ENCODE measurements at places on chromosomes 16 and 17.

GRCh38 chr17:42853968-42854790, 3.2 kb downstream of the AOC3 start:
- no peak for DNase-seq

DNA sequence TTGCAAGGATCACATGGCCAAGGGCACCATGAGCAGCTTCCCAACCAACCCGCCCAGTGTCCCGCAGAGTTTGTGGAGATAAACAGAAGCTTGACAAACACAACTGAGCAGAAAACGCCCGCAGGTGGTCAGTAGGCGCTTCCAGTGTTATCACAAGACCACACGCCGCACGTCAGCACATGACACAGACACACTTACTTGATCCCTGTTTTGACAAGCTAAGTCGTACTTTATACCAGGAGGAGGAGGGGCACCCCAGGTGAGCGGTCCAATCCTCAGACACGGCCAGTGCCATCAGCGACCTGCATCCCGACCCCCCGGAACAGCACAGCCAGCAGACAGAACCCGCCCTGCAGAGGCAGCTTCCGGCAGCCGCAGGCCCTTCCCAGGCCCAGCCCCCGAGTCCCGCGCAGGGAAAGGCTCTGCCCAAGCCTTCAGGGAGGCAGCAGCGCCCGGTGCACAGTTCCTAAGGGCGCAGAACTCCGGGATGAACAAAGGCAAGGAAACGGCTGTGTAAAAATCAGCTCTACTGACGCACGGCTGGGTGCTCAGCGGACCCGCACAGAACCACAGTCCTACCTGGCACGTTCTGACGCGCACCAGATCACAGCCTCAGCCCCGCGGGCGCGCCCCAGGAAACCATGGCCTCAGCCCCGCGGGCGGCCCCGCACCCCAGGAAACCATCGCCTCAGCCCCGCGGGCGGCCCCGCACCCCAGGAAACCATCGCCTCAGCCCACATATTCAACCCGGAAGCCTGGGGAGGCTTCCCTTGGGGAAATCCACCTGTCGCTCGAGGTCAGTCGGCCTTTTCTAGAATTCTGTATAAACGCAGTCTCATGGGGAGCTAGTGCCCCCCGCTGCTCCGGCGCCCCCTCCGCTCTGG, 27.8 kb downstream of the AXIN1 start:
- DNase-seq, result peak; percentile 27

DNA sequence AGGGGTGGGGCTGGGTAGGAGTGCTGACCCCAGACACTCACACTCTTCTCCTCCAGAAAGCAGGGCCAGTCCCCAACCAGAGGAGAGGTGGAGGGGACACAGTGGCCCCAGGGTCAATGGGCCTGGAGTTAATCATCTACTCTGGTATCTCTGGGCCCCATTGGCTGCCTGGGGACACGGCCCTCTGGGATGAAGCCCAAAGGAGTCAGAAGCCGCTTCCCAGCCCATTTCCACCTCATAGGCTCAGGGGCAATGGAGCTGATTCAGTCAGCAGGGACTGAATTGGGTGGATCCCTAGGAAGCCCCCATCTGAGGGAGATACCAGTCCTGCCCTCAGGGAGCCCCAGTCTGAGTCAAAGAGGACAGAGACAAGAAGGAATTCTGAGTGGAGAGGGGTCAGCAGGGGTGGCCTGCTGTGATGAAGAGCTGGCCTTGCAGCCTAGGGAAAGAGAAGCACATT, 2.9 kb upstream of the NAGS start:
- no peak for DNase-seq

GRCh38 chr17:56457501-56457900, 136.0 kb upstream of the NOG start:
- DNase-seq, result no peak

DNA sequence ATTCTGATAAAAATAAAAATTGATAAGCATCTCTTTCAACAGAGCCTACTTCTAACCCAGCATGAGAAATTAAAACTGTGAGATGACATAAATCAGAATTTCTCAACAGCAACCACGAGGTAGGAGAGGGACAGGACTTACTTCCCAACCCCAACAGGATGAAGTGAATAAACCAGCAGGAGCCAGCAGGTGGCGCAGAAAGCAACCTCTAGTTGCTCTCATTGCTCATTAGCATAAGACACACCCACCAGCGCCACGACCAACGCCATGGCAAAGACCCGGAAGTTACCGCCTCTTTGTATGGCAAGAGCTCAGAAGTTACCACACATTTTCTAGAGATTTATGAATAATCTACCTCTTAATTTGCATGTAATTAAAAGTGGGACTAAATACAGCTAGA, 189.4 kb upstream of the CDH8 start:
- no peak for DNase-seq

DNA sequence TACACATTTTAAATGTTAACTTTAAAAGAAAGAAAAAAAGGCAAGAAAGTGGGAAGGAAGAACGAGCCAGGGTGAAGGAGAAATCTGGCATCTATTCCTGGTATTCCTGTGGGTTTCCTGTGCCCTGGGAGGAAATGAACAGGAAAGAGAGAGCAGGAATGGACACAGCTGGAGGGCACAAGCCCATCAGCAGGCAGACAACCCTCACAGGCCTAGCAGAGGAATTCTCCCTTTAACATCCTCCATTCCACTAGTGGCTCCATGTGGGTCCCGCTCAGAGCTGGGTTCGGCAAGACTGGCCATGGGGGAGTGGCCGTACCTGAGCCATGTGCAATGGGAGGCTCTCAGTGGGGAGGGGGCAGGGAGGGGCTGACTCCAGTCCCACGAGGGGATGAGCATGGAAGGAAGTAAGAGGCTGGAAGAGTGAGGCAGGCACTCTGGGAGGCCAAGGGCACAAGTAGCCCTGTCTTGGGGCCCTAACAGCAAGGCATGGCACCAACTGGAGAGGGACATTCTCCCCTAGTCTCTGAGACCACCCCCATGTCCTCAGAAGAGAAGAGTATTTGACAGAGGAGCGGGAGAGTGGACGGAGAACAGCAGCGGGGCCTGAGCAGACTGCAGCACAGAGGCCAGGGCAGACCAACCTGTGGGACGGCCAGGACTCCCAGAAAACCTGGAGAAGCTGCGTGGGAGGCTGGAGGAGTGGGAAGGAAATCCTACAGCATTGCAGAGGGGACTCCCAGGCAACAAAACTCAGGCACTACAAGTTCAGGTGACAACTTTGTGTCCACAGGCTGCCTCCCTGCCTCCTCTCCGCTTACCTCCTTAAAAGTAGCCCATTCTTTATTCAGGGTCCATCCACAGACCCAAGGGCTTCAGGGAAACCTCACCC, 30.2 kb downstream of the TK2 start:
- DNase-seq, result no peak

DNA sequence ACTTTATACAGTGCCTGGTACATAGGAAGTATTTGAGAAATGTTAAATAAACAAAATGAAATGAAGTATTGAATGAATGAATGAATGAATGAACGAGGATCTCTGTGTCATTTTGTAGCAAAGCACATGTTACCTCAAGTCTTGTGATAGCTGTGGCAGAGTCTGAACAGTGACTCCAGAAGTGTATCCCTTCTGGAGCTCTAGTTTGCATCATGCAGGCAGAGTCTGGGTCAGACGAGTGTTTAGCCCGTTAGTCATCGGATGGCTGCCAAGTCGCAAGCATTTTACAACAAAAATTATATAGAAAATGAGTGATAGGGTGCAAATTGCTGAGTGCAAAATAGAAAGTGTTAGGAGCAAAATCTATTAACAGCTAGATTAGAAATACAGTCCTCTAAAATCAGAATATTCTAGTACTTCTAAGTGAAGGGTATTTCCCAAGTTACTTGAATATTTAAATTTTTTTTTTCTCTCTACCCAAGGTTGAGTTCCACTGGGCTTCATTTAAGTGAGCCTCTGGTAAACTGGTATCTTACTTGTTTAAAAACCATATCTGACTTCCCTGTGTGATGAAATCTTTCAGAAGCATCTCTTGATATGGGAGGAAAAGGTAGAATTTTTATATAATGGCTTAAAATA, 113.3 kb downstream of the FTO start:
- DNase-seq, result no peak

GRCh38 chr17:48074322-48075081, 26.3 kb downstream of the NFE2L1 start:
- DNase-seq, result peak; percentile 62

All from DMS153 (cell line).